Amniotic epithelial cell (primary cell): ENCODE measurements at places on chromosomes 7 and 10.

DNA sequence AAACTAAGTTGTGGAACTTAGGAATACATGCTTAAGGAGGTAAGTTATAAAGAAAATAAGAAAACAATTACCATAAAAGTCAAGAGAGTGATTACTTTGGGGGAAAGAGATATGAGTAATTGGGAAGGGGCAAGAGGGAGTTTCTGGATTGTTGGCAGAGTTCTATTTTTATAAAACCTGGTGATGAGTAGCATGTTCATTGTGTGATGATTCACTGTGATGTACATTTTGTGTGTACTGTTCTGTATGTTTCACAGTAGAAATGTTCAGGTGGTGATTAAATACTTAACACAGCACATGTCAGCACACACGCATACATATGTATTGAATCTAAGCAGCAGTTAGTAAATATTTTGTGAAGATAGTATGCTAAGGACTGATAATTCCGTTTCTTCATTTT is 9.7 kb upstream of the OIT3 start:
- DNase-seq, result no peak

DNA sequence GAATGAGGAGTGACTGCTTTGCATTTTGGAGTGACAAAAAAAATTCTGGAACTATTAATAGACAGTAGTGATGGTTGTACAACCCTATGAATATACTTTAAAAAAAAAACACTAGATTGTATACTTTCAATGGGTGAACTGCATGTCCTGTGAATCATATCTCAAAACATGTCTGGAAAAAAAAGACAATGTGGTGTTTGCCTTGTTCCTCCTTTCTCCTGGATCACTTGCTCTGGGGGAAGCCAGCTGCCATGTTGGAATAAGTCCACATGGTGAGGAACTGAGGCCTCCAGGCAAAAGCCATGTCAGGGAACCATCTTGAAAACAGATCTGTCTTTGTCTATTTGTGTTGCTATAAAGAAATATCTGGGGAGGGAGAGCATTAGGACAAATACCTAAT is 39.5 kb upstream of the YAE1 start:
- no peak for DNase-seq

GRCh38 chr10:69239816-69240434 is 19.8 kb downstream of the HKDC1 start:
- no peak for DNase-seq

DNA sequence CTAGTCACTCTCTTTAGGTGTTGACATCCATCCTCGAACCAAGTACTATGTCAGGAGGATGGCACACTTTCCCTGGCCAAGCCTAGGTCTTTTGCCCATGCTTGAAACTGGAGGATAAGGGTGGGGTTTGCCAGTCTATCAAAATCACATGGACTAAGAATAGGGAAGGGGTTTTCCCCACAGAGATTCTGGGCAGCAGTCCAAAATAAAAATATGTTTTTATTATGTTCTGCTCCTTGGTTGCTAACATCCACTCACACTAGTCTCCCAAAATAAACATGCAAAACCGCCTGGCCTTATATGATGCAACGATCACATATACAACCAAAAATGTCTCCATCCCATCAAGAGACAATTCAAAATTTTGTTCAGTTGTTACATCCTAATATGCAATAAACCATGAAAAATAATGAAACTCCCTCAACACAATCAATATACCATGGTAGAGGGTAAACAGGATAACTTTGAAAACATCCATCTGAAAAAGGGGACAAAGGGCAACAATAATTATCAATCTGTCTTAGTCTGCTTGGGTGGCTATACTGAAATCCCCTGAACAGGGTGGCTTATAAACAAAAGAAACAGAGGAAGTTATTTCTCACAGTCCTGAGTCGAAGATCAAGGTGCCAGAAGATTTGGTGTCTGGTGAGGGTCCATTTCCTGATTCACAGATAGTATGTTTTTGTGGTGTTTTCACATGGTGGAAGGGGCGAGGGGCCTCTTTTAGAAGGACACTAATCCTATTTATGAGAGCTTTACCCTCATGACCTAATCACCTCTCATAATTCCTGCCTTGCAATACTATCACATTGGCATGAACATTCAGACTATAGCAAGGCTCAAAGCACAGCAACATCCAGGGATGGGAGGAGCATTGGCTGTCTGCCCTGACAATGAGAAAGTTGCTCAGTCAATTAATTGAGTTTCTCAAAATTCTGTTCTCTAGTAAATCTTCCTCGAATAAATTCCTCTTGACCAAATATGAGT is 159.3 kb downstream of the ETV1 start:
- peak; percentile 63 for DNase-seq

DNA sequence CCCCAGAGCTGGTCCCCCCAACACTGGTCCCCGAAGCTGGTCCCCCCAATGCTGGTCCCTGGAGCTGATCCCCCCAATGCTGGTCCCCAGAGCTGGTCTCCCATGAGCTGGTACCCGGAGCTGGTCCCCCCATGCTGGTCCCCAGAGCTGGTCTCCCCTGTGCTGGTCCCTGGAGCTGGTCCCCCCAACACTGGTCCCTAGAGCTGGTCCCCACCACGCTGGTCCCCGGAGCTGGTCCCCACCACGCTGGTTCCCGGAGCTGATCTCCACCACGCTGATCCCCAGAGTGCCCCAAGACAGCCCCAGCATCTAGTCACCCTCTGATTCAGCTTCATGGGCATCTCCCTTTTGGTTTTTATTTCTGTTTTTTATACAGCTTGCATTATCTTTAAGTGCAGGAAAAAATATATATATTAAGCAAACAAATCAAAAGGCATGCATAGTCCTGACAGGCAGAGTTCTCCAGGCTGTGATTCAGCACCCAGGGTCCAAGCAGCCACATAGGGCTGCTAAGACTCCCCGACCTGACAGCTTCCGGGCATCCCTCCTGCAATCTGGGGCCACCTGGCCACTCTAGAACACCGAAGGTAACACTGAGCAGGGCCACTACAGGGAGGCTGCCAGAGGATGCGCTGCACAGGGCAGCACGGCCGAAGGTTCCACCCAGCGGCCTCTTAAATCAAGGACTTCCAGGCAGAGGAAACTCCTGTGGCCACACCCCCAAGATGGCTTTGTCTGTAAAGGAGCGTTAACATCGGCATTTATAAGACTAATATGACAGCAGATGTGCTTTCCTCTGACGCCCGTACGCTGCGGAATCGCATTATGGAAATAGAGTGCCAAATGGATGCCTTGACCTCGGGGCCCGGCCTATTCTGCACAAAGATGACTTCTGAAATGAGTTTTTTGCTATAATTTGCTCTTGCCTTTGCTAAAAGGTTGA is 215.0 kb downstream of the PTPRN2 start:
- no peak for DNase-seq

DNA sequence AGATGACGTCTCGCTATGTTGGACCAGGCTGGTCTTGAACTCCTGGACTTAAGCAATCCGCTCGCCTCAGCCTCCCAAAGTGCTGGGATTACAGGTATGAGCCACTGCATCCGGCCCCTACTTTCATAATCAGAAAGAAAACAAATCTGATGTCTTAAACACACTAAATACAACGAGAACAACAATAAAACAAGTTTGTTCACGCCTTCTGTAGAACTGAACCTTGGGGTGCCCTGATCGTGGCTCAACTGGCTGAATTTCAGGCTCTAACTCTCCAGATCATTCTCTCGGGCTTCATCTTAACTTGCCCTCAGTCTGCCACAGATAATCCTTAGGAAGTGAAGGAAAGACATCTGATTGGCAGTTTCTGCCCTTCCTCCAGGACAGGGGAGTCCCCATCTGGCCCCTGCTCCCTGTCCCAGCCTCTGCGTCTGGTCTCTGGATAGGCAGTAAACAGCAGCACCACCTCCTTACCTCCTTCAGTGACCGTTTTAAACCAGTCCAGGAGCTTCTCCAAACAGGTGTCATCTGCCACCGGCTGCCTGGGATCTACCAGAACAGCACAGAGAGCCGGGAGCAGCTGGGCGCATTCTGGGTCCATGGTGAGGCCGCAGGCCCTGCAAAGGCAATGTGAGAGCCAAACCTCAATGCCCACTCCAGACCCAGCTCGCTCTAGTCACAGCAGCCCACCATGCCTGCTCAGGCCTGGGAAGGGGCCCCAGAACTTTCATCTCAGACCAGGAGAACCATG is 1.3 kb downstream of the BRAT1 start:
- DNase-seq, result no peak

GRCh38 chr10:48461623-48462481 is 143.0 kb downstream of the ARHGAP22 start:
- no peak for DNase-seq

DNA sequence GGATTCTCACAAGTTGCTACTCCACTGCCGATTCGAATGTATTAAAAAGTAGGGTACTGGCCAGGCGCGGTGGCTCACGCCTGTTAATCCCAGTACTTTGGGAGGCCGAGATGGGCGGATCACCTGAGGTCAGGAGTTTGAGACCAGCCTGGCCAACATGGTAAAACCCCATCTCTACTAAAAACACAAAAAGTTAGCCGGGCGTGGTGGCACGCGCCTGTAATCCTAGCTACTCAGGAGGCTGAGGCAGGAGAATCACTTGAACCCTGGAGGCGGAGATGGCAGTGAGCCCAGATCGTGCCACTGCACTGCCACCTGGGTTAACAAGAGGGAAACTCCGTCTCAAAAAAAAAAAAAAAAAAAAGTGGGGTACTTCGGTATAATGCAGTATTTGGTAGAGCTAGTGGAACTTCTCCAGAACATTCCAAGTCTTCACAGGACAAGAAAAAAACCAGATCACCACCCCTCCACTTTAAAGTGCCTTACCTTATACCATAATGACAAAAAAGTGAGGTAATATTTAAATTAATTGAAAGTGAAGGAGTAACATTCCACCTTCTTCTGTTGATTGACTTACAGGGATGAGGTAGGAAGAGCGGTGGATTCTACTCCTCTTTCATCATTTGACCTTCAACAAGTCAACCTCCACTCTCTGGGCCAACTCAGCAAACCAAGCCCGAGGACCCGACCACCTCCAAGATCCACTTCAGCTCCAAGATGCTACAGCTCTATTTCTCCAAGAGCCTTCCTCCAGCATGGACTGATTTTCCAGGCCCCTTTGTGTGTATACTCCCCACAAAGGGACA is 2.0 kb downstream of the BAZ1B start:
- peak; percentile 29 for DNase-seq

- no peak for DNase-seq
These were observed 2.3 kb downstream of the ZNF804B start for GRCh38 chr7:88761779-88762178.
